Stimulated activated naive B cell treated with anti-CD40 and anti-IgM and Interleukin-4, amounts not matched to agents 10 μg/mL and 1 μg/mL and 100 μg/mL, for 72 hours (primary cell): ENCODE measurements at places on chromosomes 11 and 22.

- H3K36me3 ChIP-seq = no peaks in the 10 kb centered on the region
- no peak overlapping the region for H3K4me3 ChIP-seq
- no peak for DNase-seq
- peaks cover 4% of the 10 kb centered on the region for H3K4me1 ChIP-seq
Measured at GRCh38 chr22:20630873-20631617, 123.6 kb downstream of the MED15 start.

DNA sequence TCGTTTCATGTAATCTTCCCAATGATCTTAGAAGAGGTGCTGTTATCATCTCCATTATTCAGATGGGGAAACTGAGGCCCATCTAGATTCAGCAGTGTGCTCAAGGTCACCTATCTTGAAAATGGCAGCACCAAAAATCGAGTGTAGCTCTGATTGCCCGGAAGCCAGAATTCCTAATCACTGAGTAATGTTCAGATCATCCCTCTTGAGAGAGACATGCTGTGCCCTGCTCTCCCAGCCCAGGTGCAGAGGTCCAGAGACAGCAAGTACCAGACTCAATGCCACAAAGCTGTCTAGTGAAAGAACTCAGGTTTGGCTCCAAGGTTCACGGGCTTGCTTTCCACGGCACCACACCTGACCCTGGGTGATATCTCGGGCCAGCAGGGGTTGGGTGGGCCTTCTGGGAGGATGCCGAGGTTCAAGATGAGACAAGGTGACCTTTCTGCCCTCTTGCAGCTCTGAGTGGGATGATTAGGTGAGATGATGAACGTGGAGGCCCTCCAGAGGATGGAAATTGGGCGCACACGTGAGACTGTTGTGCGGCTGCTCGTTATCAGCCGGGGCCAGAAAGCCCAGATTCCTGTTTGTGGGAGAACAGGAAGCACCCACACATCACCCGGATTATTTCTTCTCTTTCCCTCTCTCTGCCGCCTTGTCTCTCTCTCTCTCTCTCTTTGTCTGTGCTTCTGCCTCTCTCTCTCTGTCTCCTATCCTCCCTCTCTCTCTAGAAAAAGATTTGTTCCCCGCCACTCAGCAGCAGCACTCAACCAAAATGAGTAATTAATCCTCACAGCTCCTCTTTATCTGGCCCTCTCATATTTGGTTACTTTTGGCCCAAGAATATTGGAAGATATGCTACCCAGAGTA, 19.0 kb upstream of the RASD2 start:
- no peak for DNase-seq
- H3K4me1 ChIP-seq = peaks cover 6% of the 10 kb centered on the region
- no peaks in the 10 kb centered on the region for H3K36me3 ChIP-seq
- no peak overlapping the region for H3K27ac ChIP-seq
- no peak overlapping the region for H3K4me3 ChIP-seq
- peaks cover 55% of the 10 kb centered on the region for H3K27me3 ChIP-seq

DNA sequence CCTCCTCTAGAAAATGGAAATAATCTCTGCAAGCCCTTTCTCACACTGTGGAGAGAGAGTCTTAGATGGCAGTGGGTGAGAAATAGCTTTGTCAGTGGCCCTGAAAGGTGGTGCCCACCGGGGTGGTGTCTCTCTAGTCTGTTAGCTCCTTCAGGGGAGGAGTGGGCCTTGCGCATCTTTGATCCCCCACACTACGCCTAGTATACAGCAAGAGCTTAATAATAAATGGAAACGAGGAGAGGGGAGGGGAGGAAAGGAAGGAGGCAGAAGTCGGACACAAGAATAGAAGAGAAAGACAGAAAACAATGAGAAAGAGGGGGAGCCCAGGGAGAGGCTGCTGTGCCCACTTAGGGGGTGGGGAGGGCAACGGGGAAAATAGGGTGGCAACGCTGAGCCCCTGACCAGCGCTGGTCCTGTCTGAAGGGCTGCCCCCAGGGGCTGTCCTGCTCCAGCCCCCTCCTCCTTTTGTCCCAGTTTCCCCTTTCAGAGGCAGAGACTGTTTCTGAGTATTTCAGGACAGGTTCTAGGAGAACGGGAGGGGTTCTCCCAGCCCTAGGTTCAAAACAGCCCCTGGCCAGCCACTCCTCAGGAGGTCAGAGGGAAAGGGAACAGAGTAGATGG, 1.2 kb downstream of the ARRB1 start:
- H3K4me1 ChIP-seq = peaks cover 48% of the 10 kb centered on the region
- no peak for DNase-seq
- no peaks in the 10 kb centered on the region for H3K36me3 ChIP-seq
- H3K27me3 ChIP-seq = peaks cover 18% of the 10 kb centered on the region
- H3K27ac ChIP-seq = no peak overlapping the region

DNA sequence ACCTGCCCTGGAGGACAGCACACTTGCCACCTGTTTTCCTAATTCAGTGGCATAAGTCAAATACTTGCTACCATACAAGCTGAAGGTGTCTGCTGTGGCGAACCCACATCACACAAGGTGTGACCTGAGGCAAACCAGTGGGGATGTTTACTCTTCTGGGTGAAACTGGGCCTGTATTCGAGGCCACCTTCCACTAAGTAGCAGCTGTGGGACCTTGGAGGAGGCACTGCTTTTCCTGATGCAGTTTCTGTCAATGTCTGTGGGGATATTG, 927.4 kb downstream of the BRD1 start:
- no peaks in the 10 kb centered on the region for H3K4me1 ChIP-seq
- DNase-seq = no peak
- peaks cover 6% of the 10 kb centered on the region for H3K27me3 ChIP-seq
- H3K36me3 ChIP-seq = no peaks in the 10 kb centered on the region
- H3K4me3 ChIP-seq = no peak overlapping the region

DNA sequence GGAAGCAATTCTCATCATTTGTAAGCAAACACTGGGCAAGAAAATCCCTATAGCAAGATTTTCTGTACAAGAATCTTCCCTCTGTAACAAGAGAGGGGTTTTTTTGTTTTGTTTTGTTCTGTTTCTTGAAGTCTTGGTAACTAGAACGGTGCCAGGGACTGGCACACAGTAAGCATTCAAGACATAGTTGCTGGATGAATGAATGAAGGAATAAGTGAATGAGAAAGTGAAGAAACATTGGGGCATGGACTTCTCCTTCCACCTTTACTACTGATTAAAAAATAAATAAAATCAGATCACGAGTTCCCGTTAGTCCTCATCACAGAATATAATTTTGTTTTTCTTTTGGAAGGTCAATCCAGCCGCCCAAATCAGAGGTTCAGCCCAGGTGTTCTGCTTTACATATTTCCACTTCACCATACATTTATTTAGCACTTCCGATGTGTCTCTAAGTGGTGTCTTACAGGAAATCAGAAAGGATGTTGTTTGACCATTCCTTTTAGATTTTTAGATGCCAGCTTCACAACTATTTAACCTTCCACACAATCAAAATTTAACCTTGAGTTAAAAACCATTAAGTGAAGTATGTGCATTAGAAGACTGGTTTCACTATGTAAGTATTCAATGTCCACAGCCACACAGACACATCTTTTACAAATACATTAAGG, 281.2 kb downstream of the CADM1 start:
- H3K27ac ChIP-seq = peak overlapping the region; percentile 25
- no peak overlapping the region for H3K4me3 ChIP-seq
- H3K36me3 ChIP-seq = no peaks in the 10 kb centered on the region
- H3K27me3 ChIP-seq = peaks cover 3% of the 10 kb centered on the region

DNA sequence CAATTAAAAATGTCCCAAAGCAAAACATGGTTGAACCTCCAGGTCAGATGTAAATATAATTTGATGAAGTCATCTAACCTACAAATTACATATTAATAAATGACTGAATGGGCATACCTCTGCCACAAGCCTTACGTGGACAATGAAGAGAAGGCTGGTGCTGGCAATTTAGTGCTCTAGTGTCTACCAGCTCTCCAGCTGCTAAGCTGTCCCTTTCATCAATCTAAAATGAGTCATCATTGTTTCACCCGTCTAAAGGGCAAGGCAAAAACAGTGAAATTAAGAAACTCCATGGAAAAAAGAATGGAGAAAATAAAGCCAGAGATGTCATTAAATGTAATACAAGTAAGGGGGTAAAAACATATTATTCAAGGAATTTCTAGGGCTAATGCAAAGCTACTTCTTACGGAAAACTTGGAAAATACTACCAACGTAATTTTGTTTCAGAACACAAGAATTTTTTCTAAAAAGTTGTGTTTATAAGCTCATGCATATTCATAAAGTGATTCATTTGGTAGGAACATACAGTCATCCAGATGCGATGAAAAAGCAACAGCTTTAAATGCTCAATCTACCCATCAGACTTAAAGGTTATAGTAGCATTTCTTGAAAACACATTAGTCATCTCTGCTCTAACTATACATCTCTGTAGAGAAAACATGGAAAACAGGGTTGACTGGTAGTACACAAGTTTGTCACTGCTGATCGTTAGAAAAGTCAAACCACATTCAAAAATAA, 71.5 kb downstream of the SIK3 start:
- no peaks in the 10 kb centered on the region for H3K36me3 ChIP-seq
- no peak for DNase-seq
- no peaks in the 10 kb centered on the region for H3K27me3 ChIP-seq
- H3K4me1 ChIP-seq = peaks cover 43% of the 10 kb centered on the region
